Calu3 (cell line): ENCODE measurements at places on chromosomes 2 and 18.

DNA sequence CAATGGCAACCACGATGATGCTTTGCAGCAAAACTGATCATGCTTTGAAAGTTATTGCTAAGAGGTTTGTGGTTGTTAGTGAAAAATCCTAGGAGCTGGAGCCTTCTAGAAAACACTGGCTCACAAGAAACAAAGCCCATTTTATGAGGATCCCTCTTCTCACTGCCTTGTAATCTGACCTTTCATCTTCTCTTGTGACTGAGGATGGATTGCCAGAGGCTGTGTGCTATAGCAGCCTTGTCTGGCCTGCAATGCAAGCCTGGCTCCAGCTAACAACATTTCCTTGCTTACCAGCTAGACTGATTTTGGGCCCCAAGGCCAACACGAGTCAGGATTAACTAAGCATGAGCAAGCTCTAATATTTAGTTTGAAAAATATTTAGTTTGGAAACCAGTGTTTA is 13.1 kb downstream of the PIEZO2 start:
- DNase-seq: no peak

DNA sequence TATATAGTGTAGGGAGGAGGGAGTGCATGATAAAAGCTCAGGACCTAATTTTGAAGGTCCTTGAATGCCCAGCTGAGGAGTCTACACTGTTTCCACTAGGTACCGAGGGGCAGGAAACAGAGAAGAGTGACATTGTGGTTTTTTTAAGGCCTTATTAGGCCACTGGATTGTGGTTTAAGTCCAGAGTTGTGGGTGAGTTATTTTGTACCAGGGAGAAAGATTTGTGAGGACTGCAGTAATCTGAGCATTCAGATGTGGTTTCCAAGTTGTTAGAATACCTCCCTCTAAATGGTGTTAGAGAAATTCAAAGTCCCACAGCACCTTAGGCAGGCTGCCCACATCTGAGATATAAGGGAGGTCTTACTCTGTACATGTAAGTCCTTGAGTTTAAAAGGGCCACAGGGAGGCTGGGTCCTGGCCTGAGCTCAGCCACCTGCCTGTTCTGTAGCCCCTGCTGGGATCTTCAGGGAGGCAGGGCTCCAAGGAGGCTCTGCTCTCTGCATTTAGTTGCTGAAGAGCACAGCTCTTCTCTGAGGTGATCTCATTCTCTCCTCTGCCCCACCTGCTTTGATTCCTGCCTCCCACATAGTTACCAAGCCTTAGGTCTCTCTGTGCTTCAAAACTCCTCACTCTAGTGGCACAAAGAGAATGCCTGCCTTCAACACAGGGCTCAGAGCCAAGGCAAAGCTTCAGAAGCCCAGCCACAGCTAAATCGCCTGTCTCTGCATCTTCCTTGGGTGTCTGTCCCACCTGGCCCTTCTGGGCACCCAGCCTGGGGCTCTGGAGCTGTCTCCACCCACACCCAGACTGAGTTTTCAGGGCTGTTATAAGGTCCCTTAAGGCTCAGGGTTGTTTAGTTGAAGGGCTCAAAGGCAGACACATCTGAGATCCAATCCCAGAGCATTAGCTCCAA is 88.1 kb downstream of the VSNL1 start:
- no peak for DNase-seq

DNA sequence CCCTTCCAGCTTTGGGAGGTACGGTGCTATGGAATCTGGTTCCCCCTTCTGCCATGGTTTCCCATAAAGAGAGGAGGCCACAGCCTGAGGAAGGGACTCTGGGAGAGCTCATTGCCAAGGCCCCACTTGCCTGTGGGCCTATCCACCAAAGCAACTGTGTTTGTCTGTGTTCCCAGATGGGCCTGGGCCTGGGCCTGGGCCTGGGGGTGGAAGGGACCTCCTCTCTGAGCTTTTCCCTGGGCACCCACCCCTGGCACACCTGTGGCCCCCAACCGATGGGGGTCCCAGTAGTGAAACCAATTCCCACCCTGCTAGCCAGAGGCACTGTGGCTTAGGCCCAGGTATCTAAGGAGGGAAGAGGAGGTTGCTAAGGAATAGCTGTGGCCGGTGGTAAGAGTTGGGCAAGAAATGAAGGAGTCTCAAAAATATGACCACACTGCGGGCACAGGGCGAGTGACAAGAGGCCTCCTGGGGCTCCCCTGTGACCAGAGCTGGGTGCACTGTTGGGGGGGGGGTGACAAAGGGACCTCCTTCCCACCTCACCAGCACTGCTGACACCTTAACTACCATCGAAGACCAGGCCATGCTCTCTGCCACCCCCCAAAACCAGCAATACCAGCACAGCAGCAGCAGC is 4.9 kb upstream of the DUSP2 start:
- no peak for DNase-seq

- DNase-seq: no peak
Measured at GRCh38 chr2:128362889-128363228, 44.2 kb upstream of the HS6ST1 start.

DNA sequence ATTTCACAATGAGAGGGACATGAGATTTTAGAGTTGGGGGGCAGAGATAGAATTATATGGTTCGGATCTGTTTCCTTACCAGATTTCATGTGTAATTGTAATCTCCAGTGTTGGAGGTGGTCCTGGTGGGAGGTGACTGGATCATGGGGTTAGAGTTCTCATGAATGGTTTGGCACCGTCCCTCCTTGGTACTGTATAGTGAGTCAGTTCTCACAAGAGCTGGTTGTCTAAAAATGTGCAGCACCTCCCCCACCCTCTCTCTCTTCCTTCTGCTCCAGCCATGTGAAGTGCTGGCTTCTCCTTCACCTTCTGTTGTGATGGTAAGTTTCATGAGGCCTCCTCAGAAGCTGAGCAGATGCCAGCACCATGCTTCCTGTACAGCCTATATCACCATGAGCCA is 138.1 kb downstream of the SCG2 start:
- no peak for DNase-seq

GRCh38 chr18:25164848-25165811 is 186.8 kb downstream of the ZNF521 start:
- no peak for DNase-seq

GRCh38 chr2:190592831-190593230 is 56.1 kb upstream of the NAB1 start:
- DNase-seq: no peak

DNA sequence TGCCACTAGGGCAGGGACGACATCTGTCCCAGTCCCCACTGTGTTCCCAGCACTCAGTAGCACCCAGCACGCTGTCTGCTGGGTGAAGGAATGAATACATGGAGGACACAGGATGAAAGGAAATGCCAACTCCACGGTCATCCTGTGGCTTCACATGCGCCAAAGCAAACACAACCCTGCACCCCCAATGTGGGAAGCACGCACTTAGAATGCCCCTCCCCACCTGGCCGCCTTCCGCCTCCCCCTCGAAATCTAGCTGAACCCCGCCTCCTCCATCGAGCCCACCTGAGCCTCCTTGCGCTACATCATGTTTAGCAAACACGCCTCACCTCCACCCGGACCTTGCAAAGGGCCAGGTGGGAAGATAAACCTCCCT is 33.9 kb downstream of the ADCY3 start:
- DNase-seq: no peak

- no peak for DNase-seq
Measured at GRCh38 chr2:147173798-147174197, 671.0 kb upstream of the ACVR2A start.

GRCh38 chr2:102301867-102302362 is 9.4 kb upstream of the IL1RL1 start:
- no peak for DNase-seq

DNA sequence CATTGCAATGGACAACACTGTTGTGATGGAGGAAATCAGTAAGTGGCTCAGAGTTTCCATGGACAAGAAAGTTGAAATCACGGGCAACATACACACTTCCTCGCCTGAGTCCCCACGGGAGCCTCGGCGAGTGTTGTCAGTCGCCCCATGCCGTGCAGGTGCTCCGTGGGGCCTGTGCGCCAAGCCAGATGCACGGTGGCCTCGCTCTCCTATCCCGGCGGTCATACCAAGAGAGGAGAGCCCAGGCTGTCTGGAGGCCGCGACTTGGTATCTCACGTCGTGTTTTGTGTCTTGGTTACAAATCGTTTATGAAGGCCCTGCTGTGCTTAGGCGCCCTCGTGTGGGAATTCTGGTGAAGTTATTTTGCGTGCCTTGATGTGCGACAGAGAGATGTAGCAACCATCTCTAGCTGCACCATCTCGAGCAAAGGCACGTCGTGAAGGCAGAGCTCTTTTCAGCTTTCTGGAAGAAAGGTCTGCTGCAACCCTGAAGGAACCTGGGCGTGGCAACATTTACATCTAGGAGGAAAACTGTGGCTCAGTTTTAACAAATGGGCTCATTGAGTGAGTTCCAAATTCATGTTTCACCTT is 21.8 kb downstream of the ATG4B start:
- DNase-seq: peak; percentile 36

DNA sequence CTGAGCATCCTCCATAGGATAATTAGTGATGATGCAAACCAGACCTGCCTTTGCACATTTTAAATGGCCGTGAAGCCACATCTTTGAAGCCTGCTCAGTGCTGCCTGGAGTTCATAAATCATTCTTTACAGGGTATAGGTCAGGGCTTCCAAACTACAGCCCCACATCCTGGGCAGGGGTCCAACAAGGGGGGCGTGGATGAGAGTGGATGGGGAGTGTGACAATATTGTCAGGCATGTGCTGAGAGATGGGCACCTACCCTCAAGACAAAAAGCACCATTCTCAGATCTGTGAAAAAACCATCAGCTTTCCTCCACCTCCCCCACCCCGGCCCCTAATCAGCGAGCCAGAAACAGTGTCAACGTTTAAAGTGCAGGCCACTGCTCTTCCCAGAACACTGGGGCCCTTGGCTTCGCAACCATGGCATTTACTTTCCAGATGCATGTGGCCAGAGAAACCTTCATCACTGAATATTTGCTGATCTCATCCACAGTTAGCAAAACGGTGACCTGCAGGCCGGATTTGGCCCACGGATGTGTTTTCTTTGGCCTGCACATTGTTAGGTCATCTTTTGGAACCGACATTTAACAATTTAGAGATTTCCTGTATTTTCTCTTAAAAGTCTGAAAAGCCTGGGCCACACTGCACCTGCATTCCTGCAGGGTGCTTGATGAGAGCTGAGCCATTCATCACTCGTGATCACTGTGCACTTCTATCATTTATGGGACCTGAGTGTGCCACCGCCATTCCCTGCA is 130.7 kb downstream of the ANKRD44 start:
- no peak for DNase-seq

DNA sequence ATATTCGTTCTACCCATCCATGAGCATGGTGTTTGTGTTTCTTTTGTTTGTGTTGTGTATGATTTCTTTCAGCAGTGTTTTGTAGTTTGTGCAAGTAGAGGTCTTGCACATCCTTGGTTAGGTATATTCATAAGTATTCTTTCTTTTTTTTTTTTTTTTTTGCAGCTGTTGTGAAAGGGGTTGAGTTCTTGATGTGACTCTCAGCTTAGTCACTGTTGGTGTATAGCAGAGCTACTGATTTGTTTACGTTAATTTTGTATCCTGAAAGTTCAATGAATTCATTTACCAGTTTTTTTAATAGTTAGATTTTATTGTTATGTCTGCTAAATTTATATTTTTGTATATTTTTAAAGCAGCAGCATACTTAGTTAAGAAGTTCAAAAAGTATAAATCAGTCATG is 834.4 kb upstream of the NRXN1 start:
- no peak for DNase-seq

- DNase-seq: no peak
Measured at GRCh38 chr18:60508108-60508507, 135.5 kb upstream of the MC4R start.

GRCh38 chr2:102932501-102932900 is 170.7 kb downstream of the TMEM182 start:
- no peak for DNase-seq

GRCh38 chr18:36196238-36196995 is 9.1 kb downstream of the MOCOS start:
- DNase-seq: no peak

DNA sequence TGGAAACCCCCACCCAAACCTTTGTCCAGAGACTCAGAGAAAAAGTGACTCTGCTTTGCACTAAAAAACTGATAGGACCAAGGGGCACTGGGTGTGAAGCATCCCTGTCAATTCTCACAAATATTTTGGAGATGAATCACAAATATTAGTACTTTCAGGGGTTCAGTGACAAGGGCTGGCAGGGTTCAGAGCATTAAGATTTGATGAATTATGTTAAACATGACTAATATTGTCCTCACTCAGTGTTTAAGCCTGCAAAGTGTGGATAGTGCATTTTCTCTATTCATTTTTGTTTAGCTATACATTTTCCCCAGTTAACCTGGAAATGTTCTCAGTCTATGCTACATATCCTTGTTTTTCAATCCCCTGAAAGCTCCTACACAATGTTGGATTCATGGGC is 65.3 kb upstream of the CCDC68 start:
- no peak for DNase-seq

DNA sequence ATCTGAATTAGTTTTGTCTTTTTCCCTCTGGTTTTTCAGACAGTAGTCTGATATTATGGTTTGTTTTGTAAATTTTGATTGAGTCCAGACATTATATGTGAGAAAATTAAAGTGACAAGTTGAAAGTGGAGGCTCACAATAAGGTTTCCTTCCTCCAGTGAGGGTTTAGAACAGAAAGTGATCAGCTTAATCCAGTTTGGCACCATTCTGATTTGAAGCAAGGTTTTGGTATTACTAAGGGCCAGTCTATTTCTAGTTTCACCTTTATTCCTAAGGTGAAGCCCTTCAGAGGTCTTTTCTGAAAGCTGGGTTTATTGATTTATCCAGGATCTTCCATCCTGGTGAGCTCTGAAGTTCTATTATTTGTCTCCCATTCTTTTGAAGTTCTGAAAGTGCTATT is 68.7 kb downstream of the CDC42EP3 start:
- DNase-seq: no peak

DNA sequence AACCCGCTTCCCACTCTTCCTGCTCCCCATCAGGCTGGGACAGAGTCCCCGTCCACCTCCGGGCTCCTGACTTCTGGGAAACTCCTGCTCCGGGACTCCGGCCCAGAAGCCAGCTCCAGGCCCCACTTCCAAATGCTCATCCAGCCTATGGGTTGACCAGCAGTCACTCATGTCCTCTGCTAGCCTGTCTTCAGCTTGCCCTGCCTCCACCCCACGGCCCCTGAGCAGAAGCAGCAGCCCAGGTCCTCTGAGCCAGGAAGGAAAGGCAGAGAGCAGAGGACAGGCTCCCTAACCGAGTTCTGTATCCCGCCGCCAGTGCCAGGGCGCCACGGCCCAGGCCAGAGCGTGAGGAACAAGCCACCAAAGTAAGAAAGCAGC is 86.4 kb upstream of the ID2 start:
- DNase-seq: no peak

- no peak for DNase-seq
Measured at GRCh38 chr2:84969511-84970209, 1.3 kb upstream of the KCMF1 start.

DNA sequence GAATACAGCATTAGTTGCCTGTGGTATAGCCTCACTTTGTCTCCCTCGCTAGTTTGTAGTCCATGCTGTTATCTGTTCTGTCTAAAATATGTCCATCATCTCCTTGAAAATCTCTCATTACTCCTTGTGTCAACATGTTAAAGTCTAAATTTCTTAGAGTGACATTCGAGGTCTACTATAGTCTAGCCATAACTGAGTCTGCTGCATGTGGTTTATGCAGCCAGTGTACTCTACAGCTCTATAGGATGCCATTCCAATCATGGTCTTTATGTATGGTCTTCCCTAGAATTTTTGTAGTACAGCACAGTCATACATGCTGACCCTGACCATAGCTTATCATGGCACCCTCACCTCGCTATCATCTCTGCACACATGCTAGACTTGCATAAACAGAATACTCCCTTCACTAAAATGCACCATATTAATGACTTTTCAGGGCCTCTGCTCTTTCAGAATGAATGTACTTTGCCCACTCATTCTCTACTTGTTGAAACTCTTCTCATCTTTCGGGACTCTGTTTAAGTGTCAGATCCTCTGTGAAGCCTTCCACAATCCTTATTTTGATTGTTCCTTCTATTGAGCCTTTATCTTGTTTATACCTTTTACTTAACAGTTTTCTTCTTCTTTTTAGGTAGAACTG is 12.8 kb downstream of the TANK start:
- DNase-seq: no peak
